ENCODE measurements at places on chromosomes 2 and 18.

DNA sequence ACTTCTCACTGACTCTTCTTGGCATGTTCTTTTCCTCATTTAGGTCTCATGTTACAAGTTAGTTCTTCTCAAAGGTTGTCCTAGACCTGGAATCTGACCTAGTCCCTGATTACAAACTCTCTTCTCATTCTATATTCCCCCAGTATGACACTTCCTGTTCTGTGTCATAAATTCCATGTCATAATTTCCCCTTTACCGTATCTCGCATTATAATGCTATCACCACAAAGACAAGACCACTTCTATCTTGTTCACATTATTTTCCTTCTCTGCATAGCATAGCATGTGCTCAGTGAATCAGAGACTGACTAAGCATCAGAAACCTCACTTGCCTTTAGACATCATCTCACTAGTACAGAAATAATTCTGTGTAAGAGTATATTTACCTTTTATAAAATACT, 63.6 kb upstream of the CAVIN2 start:
- no peak for DNase-seq

DNA sequence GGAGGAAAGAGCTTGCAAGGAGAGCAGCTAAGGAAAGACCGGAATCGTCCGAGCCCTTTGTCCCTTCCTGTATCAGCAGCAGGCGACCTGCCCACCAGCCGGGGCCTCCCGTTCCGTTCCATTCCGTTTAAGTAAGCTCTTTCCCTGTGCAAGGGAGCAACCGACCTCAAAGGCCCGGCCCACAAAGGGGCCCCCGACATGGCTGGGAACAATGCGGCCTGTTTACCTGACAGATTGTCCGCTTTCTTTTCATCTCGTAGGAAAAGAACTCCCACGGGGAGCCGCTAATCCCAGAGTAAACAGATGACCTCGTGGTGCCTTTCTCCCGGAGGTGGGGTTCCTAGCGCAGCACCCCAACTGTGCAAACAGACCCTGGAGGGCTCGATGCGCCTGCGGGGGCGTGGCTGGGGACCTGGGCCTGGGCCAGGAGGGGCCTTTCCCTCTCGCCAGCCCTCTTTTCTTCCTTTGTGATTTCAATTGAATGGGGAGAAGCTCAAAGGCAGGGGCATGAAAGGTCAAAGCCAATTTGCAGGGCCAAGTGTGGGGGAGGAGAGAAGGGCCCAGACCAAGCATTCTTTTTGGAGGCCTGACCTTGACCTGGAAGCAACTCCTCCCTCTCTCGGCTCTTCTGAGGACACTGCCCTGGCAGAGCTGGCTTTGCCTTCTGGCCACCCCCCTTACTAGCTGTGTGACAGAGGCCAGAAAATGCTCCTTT, 120.2 kb downstream of the INHBB start:
- DNase-seq = no peak

GRCh38 chr2:19238440-19239060, 119.9 kb downstream of the OSR1 start:
- DNase-seq = no peak

- DNase-seq = no peak
Measured at GRCh38 chr2:143300536-143300935, 171.3 kb downstream of the ARHGAP15 start.

DNA sequence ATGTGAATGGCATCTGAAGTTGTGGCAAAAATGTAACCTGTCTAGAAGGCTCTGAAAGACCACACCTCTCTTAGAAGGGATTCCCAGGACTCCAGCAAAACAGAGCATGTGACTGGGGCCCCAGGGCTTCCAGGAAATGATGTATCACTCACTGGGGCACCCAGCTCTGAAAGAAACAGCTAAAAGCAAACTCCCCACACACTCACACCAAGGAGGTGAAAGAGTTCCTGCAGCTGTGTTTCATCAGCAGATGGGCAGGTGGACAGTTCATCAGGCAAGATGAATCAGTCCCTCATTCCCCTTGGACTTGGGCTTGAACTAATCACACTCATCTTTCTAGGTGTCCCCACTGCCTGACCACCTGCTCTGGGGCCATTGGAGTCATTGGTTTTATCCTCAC, 76.2 kb downstream of the CCBE1 start:
- no peak for DNase-seq

DNA sequence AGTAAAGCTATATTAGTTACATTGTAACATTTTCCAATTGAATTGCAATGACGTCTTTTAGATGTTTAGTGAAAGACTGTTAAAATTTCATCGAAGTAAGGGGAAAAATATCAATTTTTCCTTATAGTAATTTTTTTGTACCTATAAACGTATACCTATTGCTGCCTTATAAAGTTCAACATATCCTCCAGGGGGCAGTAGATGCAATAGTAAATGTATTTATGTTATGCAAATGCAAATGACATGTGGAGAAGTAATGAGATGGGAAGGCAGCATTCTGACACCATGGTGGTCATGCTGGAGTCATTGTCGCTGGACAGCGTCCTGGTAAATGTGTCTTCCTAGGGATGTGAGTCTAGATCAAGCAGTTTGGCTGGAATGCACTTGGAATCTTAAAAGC, 38.7 kb downstream of the MSTN start:
- DNase-seq = no peak

GRCh38 chr2:179104736-179105135, 54.8 kb upstream of the CCDC141 start:
- no peak for DNase-seq

DNA sequence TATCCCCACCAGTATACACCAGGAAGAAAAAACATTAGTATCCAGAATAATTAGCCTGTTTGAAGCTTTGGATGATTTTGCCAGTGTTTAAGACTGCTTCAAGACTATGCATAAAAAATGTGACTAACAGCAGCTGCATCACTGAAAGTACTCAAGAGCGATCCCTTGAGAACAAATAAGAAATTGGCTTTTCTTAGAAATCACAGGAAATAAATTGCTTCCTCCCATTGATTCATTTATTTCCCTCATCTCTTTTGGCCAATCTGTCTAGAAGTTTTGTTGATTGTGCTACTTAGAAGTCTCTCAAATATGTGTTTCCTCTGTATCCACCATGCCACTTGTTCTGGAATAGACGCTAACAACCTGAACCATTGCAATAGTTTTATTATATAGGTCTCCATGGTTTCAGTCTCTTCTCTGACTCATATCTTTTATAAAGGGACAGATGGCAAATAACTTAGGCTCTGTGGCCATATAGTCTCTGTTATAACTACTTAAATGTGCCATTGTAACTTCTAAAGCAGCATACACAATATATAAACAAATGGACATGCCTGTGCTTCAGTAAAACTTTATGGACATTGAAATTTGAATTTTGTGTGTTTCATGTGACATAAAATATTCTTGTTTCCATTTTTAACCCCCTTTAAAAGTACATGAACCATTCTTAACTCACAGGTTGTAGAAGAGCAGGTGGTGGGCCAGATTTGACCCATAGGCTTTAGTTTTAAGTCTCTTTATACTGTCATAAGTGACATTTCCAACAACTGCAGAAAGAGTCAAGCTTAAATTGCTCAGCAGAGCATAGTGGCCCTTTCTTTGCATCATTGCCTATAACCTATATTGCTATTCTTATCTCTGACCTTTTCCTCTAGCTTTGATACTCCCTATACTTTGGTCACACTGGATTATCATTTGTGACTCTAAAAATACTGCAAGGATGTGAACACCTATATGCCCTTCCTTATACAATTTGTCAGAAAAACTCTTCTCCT, 123.9 kb downstream of the MC4R start:
- DNase-seq = no peak

DNA sequence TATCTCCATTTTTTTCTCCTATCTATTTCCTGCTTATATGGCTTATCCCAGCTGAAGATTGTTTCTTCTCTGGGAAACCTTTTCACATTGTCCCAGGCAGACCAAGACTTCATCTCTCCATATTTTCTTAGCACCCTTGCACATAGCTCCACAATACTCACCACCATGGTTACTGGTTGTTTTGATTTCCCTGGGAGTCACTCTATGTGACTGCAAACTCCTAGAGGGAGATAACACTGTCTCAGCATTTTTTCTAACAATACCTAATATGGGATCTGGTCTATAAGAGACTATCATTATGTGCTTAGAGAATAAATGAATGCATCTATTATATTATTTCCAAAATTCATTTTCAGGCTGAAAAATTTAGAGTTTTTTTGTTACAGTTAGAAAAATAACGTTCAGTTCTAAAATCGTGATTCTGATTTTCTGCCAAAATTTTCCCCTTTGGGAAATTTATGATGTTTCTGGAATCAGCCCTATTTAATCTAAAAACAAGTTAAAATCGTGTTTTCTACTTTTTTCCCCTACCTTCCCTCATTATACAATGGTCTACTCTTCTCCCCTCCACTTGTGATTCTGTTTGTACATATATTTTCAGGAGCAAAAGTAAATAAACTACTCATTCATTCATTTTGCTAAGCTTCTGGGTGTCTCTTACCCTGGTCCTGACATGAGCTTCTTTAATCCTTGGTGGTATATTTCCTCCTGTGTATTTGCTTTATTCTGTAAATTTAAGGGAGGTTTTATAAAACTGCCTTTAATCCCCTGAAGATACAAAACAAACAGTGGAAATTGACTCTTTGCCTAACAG, 95.4 kb downstream of the HNMT start:
- DNase-seq = no peak

- no peak for DNase-seq
Measured at GRCh38 chr18:74651327-74652128, 53.9 kb downstream of the ZNF407 start.

GRCh38 chr2:54543733-54544396, 87.7 kb downstream of the SPTBN1 start:
- DNase-seq = no peak

GRCh38 chr2:18437909-18438308, 122.5 kb downstream of the RDH14 start:
- DNase-seq = no peak

DNA sequence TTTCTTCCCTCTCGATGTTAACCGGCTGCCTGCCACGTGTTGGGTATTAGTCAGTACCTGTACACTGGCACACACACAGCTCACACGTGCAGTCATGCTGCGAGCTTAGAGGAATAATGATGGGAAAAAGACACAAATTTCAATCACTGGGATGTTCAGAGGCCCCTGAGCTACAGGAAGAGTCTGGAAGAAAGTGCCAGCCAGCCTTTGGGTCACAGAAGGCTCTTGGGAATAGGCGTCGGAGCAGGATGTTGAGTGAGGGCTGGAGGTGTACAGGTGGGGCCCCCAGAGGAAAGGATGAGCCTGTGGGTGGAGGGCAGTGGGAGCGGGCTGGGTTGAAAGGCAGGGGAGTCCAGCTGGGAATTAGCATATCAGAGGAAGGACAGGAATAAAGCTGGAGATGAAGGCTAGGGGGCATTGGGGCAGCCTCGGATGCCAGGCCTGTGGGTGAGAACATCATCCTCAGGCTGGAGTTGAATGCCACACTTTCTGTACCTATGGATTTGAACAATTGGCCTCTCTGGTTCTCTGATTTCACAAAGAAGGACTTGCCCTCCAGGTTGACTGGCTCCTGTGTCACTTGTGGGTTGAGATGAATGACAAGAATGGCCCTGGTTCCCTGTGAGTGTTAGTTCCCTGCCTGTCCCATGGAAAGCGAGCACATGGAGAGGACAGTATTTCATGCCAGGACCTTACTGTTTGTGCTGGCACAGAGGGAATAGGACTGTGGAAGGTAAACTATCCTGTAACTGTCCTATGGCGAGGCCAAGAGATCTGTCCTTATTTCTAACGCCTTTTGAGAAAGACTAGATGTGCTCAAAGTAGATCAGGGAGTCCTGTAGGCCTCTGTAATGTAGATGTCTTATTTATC, 40.6 kb downstream of the GREB1 start:
- DNase-seq = no peak

GRCh38 chr18:79477711-79478483, 82.2 kb downstream of the NFATC1 start:
- no peak for DNase-seq

- no peak for DNase-seq
Measured at GRCh38 chr18:2881088-2881839, 34.5 kb downstream of the EMILIN2 start.

GRCh38 chr18:57154191-57154830, 7.4 kb downstream of the BOD1L2 start:
- no peak for DNase-seq

DNA sequence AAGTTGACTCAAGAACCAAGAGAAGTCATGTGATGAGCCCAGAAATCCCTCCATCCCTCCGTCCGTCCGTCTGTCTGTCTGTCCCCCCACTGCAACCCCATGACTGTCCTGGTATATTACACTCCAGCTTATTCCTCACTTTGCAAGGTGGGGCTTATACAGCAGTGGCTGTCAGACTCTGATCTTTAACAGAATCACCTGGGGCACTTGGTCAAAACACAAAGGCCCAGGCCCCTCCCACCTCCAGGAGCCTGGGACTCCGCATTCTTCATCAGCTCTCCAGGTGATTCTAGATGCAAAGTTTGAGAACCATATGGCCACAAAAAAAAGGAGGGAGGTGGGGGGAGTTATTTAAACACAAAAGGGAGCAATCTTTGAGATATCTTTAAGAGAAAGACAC, 61.4 kb downstream of the MYO5B start:
- no peak for DNase-seq

GRCh38 chr2:3766824-3767223, 63.4 kb downstream of the DCDC2C start:
- DNase-seq = no peak

GRCh38 chr2:69947325-69947931, 14.0 kb downstream of the ASPRV1 start:
- DNase-seq = no peak

- DNase-seq = peak; percentile 73
Measured at GRCh38 chr2:234446404-234447076, 50.3 kb downstream of the ARL4C start.

GRCh38 chr2:218319813-218320365, 27.6 kb upstream of the TMBIM1 start:
- no peak for DNase-seq

- DNase-seq = no peak
Measured at GRCh38 chr2:26861610-26862224, 13.8 kb downstream of the DPYSL5 start.

DNA sequence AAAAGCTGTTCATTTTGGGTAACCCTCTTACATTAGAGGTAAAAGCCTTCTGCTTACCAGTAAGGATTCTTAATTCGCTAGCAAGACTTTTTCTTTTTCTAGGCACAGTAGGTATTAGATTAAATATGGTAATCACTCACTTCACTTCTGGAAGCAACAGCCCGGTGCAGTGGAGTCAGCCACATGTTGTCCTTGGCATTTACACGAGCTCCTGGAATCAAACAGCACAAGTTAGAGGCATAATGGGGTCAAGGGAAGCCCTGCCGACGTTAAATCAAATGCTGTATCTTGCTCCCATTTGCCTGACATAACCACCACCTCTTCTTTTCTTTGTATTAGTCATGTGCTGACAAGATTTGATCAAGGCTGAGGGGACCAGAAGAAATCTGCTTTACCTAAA, 174.1 kb downstream of the ANKRD44 start:
- no peak for DNase-seq

DNA sequence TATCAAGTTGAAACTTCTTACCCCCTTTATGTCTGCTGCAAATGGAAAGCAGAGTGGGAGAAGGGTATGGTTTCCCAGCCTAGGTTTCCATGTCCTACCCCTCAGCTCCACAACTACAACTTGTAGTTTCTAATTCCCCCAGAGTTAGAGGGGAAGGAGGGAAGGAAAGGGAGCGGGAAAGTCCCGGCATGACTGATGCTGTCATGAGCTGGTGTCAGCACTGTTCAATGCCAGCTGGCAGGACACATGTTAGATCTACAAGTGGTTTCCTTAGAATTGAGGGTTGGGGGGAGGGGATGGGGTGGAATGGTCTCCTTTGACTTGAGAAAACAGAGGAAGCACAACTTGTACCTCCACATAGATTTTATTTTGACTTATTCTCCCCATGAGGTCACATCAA, 194.0 kb downstream of the MBD2 start:
- no peak for DNase-seq
